ENCODE measurements at places on chromosomes 13 and 19.

DNA sequence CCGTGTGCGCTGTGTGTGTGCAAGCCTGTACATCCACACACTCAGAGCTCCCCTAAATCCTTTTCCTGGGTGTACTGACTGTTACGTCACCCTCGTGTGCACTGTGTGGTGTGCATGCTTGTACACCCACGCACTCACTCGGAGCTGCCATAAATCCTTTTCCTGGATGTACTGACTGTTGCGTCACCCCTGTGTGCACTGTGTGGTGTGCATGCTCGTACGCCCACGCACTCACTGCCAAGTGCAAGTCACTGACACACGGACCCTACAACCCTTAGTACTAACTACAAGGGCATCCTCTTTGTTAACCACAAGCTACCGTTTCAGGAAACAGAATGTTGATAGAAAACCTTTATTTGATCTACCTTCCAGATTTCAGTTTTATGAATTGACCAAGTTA lies 983.4 kb downstream of the EFNB2 start:
- DNase-seq = no peak

DNA sequence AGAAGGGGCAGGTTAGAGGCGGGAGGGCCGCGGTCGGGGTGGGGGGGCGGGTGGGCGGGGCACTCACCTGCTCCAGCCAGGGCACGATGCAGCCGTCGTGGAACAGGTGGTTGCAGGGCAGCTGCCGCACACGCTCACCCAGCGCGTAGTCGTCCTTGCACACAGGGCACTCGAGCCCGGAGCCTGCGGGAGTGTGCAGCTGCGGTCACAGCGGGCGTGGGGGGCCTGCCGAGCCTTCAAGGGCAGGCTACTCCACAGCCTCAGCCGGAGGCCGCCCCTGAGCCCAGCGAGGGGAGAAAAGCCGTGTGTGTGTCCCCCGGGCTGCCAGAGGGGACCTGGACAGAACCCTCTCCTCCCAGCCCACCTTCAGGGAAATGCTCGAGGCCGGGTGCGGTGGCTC lies 8.6 kb downstream of the FGF22 start:
- DNase-seq = no peak

GRCh38 chr13:29210676-29211075 lies 384.8 kb downstream of the SLC7A1 start:
- no peak for DNase-seq

DNA sequence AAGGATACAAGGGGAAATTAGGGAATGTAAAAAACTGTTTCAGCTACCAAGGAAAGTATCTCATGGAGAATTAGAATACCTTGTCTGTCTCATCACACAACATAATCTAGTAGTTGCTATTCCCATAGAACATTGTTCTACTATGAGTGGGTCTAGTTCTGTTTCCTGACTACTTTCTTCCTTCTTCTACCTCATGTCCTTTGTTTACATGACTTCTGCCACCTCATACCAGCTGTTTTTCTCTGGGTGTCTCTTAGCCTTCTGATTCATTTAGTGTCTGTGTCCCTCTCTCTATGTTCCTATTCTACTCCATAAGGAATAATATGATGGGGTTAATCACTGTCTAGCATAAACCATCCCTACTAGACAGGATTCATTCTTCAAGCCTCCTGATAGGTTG lies 887.3 kb downstream of the DIAPH3 start:
- DNase-seq = peak; percentile 14

GRCh38 chr13:90706631-90707030 lies 640.9 kb upstream of the MIR17HG start:
- no peak for DNase-seq

- DNase-seq = peak; percentile 86
Measured at GRCh38 chr13:43232873-43233265, 209.5 kb downstream of the DNAJC15 start.

GRCh38 chr19:41746593-41747227 lies 8.6 kb upstream of the CEACAM6 start:
- DNase-seq = peak; percentile 18

GRCh38 chr13:60265566-60265965 lies 101.8 kb upstream of the DIAPH3 start:
- no peak for DNase-seq

GRCh38 chr13:26503826-26504594 lies 53.5 kb upstream of the WASF3 start:
- DNase-seq = no peak

GRCh38 chr19:46600384-46601317 lies 479 bp upstream of the CALM3 start:
- DNase-seq = peak; percentile 99

DNA sequence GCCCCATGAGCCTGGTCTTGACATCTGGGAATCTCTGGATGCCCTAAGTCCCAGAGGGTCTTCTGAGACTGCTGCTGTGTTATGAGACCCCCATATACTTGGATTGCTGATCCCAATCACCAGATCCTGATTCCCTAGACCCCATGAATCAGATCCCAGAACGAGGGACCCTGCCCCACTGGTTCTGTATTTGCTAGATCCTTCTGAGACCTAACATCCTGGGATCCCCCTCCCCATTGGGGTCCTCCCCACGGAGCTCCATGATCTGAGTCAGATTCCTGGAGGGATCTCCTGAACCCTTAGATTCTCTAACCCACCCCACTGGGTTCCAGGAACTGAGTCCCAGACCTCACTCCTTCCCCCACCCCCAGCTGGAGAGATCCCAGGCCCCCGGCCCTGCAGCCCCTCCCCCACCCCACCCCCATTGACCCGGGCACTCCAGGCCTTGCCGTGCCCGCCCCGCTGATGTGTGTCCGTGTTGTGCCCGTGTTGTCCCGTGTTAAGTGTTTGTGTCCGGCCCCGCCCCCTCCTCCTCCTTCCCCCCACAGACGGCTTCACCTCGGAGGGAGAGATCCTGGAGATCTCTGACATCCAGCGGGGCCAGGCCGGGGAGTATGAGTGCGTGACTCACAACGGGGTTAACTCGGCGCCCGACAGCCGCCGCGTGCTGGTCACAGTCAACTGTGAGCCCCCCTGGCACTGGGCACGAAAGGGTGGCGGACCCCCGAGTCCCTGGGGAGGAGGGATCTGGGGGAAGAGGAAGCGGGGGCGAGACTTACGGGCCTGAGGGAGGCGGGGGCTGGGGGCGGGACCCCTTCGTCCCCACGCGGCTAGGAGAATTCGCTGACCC lies 15.0 kb downstream of the IGLON5 start:
- no peak for DNase-seq

- no peak for DNase-seq
Measured at GRCh38 chr19:29062475-29063435, 150.2 kb downstream of the UQCRFS1 start.

GRCh38 chr19:42216653-42217519 lies 591 bp downstream of the DEDD2 start:
- DNase-seq = peak; percentile 26

GRCh38 chr13:42119041-42119440 lies 70.6 kb downstream of the DGKH start:
- no peak for DNase-seq

- no peak for DNase-seq
Measured at GRCh38 chr19:41194157-41194552, 1.1 kb downstream of the CYP2S1 start.

GRCh38 chr13:93260591-93260990 lies 34.0 kb downstream of the GPC6 start:
- DNase-seq = peak; percentile 47

DNA sequence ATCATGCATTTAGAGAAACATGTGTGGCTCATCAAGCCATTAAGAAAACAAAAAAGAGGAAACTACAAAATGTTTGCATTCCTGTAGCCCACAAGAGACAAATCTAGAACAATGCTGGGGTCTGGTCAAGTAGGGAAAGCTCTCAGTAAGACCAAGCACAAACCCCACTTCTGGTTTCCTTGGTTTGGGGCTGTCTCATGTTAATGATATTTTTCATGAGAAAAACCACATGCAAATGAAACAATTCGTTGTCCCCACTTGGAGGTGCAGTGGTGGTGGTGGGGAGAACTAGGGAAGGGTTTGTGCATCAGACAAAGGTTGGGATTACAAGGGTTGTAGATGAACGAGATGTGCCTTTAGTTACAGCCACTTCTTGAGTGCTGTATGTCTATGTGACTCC lies 7.0 kb upstream of the RB1 start:
- DNase-seq = no peak

DNA sequence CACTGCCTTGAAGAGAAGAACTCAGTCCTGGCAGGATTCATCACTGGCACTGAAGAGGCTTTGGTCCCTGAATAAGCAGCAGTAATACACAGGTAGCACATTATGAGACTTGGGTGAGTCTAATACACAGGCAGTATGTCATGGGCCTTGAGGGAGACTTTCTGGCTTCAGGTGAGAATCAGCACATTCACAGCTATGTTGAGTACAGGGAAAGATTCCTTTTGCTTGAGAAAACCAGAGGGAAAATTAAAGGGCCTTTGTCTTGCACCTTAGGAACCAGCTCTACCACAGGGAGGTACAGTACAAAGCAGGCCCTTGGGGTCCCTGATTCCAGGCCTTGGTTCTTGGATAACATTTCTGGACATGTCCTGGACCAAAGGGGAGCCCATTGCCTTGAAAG lies 484.6 kb downstream of the RFC3 start:
- DNase-seq = no peak

DNA sequence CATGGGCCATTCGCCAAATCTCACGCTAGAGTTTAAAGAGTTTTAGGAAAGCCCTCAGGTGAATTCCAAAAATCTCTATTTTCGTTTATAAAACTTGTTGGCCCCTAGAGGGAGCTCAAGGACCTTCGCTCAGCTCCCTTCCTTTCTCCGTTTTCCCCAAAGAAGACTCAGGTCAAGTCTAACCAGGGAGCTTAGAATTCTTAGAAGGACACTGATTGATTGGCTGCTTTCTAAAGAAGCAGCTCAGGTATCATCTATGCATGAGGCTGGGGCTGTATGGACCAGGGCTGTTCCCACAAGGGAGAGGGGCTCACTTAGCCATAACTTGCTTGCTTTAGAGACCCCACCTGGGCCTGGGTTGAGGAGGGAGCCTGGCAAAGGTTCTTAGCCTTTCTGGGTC lies 20.5 kb downstream of the DZIP1 start:
- peak; percentile 52 for DNase-seq

DNA sequence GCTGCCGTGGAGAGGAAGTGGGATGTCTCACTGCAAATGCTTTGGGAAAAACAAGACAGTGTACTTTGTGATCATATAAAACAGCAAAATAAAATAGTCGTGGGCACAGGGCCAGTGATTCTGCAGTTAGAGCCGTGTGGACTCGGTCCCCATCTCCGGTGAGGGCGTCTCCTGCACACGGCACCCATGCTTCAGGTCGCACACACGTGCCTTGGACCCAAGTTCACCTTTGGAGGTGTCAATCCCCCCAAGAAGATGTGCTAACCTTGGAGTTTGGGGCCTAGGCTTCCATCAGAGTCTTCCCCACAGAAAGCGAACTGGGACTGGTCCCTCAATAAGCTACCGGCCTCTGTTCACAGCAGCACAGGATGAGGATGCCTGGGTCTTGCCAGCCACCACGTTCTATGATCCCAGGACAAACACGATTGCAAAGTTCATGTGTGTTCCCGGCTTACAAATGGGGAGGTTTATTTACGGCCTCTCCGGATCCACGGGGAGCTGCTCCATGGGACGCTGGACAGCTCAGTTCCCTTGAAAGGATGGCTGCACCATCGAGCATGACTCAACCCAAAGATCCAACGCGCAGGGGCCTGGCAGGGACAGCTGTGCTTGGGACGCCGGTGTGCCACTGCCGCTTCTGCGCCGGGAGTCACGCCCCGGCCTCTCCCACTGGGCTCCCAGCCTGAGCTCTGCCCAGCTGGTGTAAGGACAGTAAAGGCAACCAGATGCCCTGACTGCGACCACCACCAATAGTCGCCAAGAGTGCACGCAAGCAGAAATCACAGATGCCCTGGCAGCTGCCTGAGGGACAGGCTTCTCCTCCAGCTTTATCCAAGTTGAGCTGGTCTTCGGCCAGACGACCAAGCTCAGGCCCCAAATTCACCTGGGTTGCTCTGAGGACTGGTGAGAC lies 8.6 kb downstream of the GAS6 start:
- no peak for DNase-seq

DNA sequence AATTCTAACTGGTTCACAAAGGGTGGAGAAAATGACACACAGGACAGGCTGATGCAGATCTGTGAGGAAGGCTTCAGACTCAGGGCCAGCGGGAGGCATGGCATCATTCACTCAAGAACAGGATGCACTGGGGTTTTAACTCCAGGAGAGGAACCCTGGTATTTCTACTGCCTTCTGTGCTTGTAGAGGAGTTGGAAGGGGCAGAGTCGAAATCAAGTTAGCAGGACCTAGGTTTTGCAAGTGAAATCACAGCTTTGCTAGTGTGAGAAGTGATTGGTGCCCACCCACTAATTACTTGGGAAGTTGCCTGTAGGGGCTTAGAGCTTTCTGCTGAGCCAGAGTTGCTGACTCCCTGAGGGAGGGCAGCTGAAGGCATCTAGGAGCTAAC lies 92.7 kb downstream of the AKAP11 start:
- DNase-seq = peak; percentile 4

- DNase-seq = no peak
Measured at GRCh38 chr13:20254076-20254475, 22.0 kb upstream of the GJB6 start.

DNA sequence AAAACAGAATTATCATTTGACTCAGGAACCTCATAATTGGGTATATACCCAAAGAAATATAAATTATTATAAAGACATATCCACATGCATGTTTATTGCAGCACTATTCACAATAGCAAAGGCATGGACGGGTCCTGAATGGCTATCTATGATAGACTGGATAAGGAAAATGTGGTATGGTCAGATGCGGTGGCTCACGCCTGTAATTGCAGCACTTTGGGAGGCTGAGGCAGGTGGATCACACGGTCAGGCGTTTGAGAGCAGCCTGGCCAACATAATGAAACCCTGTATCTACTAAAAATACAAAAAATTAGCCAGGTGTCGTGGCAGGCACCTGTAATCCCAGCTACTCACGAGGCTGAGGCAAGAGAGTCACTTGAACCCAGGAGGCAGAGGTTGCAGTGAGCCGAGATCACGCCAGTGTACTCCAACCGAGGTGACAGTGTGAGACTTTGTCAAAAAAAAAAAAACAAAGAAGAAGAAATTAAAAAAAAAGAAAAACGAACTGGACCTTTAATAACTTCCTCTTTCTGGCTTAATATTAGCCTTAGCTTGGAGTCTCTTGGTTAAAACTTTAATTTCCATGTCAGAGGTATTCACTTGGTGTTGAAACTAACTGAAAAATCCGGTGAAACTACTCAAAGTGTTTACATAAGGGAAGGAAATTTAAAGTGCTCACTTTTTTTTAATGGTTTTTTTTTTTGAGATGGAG lies 104.4 kb downstream of the ZNF486 start:
- no peak for DNase-seq

DNA sequence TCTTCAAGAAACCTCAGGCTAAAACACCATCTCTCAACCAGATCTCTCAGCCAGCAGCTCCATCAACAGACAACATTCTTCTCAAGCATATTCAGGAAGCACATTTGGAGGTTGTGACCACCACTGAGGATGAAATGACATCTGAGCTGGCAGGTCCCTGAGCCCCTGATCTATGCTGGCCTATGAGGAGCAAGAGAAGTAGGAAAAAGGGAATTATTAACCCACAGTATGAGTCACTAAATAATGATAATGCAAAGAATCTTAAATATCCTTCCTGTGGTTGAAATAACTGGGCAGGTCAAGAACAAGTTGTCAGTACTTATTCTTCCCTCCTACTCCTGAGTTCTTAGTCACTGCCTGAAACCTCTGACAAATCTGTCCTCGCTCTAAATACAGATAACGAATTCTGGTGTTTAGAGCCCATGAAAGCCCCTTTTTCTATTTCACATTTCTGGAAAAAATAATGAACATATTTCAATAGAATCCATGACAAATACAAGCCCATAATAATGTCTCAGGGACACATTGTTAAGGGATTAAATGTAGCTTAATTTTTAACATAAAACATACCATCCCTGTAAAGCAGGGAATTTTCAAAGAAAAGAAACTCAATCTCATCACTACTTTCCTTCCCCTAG lies 225.8 kb upstream of the IRS2 start:
- DNase-seq = peak; percentile 99

All from fibroblast of skin of right quadriceps (primary cell).